Activated CD4-positive, alpha-beta T cell treated with anti-CD3 and anti-CD28 coated beads for 36 hours (primary cell): ENCODE measurements at places on chromosomes 4 and X. TPM values are rescaled to one million over a fixed set of nuclear protein-coding genes. Genes with fewer than 3 reads are reported as not detected.

The MAGEB2 gene
- total RNA-seq, result not detected

The XAGE2 gene
- not detected for total RNA-seq

DNA sequence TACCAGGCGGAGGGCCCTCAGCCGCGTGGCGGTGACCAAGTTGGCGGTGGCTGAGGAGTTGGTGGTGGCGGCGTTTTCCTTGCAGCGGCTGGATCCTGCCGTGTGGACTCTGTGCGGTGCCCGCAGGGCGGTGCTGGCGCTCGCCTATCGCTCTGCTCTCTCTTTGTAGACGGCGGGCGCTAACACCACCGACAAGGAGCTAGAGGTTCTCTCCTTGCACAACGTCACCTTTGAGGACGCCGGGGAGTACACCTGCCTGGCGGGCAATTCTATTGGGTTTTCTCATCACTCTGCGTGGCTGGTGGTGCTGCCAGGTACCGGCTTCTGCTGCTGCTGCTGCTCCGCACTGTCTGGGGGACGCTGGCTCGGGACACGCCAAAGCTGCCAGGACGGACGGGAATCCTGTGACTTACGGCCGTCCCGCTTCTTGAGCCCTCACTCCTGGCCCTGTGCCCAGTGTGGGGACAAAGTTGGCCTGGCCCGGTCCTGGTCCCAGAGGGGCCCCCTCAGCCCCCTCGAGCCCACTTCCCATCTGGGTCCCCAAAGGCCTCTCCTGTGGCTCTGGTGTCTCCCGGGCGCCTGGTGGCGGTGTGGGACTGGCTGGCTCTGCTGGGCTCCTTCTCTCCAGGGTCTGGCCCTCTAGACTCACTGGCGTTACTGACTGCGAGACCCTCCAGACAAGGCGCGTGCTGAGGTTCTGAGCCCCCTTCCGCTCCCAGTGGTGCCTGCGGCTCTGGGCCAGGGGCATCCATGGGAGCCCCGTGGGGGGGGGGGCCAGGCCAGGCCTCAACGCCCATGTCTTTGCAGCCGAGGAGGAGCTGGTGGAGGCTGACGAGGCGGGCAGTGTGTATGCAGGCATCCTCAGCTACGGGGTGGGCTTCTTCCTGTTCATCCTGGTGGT lies 10.7 kb downstream of the FGFR3 start:
- DNase-seq, result no peak
- H3K27ac ChIP-seq, result no peak overlapping the region
- no peaks in the 10 kb centered on the region for H3K36me3 ChIP-seq
- peaks cover 1% of the 10 kb centered on the region for H3K27me3 ChIP-seq
- no peak overlapping the region for H3K4me3 ChIP-seq
- no peaks in the 10 kb centered on the region for H3K4me1 ChIP-seq

The TEC gene
- total RNA-seq, result 4.3 TPM

The HS6ST2 gene
- 0.62 TPM for total RNA-seq

- DNase-seq, result no peak
- peaks cover 10% of the 10 kb centered on the region for H3K27me3 ChIP-seq
- peaks cover 2% of the 10 kb centered on the region for H3K36me3 ChIP-seq
- H3K4me3 ChIP-seq, result no peak overlapping the region
- H3K4me1 ChIP-seq, result peaks cover 25% of the 10 kb centered on the region
These were observed 47.0 kb downstream of the FGFRL1 start for GRCh38 chr4:1058198-1058996.

DNA sequence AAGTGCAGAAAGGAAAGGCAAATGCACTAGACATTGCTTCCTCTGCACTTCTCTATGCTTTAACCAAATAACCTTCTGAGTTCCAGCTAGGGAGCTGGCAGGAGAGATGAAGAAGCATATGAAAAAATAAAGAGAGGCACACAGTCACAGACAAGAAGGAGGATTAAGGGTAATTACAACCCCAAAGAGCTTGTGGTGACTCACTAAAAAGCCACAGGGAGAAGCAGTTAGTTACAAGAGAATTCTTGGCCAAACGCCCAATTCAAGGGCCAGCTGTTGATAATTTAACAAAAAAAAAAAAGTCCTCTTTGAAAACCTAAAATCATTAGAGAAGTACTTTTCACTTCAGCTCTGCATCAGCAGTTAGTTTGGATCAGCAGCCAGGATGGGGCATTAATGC lies 478.0 kb downstream of the KCNIP4 start:
- DNase-seq, result no peak
- no peaks in the 10 kb centered on the region for H3K36me3 ChIP-seq
- no peak overlapping the region for H3K4me3 ChIP-seq
- no peak overlapping the region for H3K27ac ChIP-seq
- no peaks in the 10 kb centered on the region for H3K4me1 ChIP-seq

GRCh38 chr4:148795156-148795864 lies 353.1 kb upstream of the NR3C2 start:
- peaks cover 4% of the 10 kb centered on the region for H3K27me3 ChIP-seq
- H3K4me3 ChIP-seq, result no peak overlapping the region
- DNase-seq, result no peak
- H3K36me3 ChIP-seq, result no peaks in the 10 kb centered on the region

The SPANXN4 gene
- not detected for total RNA-seq

DNA sequence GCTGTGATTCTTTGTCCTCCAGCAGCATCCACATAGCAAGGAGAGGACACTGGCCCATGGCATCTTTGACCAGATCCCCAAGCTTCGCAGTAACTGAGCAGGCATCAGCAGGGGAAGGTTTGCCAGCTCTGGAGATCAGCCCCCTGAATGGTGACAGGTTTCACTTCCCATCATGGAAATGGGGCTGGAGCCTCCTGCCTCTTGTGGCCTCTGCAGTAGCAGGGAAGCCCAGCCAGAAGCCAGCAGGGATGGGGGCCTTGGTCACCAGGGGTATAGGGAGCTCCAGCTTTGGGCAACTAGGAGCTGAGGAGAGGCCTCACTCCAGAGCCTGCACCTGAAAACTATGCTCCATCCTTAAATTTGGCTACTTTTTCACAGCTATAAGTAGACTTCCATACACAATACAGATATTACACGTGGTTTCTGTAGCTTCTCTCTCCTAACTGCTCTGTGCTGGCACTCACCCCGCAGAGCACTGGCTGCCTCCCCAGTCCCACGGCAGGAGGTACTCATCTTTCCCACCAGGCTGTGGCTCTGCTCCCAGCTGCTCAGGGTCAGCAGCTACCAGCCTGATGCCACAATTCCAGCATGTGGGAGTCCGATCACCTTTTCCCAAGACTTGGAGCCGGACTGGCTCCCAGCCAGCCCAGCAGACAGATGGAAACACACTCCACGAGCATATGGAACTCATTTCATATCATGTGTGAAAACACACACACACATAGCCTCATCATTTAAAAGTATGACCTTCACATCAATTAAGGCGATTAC lies 2.8 kb downstream of the TMEM271 start:
- no peak overlapping the region for H3K27ac ChIP-seq
- H3K4me1 ChIP-seq, result peaks cover 9% of the 10 kb centered on the region
- H3K36me3 ChIP-seq, result no peaks in the 10 kb centered on the region
- DNase-seq, result no peak

DNA sequence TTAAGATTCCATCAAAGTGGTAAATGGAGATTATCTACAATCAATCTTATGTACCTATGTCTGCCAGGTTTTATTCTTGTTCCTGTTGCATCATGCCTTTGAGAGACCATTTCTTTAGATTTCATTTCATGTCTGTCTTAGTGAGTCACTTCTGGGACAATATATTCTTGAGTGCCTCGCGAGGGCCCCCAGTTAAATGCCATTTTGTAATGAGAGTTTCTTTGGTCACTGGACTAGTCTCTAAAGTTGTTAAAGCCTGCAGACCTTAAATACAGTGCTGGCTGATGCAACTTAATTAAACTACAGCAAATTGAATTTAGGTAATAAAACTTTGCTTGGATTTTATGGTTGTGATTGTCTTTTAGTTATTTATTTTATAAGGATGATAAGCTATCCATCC lies 87.2 kb upstream of the PITX2 start:
- H3K27ac ChIP-seq, result no peak overlapping the region
- no peak overlapping the region for H3K4me3 ChIP-seq
- no peaks in the 10 kb centered on the region for H3K4me1 ChIP-seq
- DNase-seq, result no peak

GRCh38 chr4:61521451-61521850 lies 321.3 kb downstream of the ADGRL3 start:
- no peaks in the 10 kb centered on the region for H3K36me3 ChIP-seq
- no peak overlapping the region for H3K27ac ChIP-seq
- H3K4me1 ChIP-seq, result no peaks in the 10 kb centered on the region
- no peaks in the 10 kb centered on the region for H3K27me3 ChIP-seq
- DNase-seq, result no peak

DNA sequence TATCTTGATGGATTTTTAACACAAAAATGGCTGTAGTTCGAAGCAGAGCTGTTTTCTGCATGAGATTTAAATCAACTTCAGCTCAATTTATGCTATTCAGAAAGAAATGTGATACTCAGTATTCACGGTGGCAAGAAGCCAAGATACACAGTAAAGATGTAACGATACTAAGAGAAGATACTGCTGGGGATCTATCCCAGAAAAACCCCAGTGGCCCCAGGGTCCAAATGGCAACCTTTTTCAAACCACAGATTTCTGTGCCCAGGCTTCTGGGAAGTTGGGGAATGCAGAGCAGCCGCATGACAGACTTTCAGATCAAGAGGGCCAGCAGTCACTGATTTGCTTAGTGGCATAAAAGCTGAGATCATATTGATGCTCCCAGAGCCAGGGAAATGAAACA lies 353.9 kb downstream of the AFF2 start:
- H3K36me3 ChIP-seq, result no peaks in the 10 kb centered on the region
- H3K27me3 ChIP-seq, result no peaks in the 10 kb centered on the region
- no peaks in the 10 kb centered on the region for H3K4me1 ChIP-seq
- DNase-seq, result no peak

The TEX11 gene
- not detected for total RNA-seq

The OPHN1 gene
- total RNA-seq, result 0.04 TPM

DNA sequence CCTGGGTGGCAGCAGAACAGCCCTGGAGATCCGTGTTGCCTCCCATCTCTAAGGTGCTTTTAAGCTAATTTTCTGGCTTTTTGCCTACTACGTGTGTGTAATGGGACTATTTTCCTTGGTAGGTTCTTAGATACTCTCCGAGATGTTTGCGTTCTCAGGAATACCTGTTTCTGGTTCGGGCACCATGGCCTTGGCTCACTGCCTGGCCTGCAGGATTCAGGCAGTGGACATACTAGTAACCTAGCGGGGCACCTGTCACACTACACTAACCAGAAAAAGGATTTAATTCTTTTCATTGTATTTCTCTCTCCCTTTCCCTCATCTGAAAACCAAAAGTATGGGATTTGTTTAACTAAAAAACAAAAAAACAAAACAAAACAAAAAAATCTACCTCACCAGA lies 29.2 kb downstream of the FHIP1A start:
- peaks cover 9% of the 10 kb centered on the region for H3K27me3 ChIP-seq
- no peaks in the 10 kb centered on the region for H3K4me1 ChIP-seq
- H3K4me3 ChIP-seq, result no peak overlapping the region
- H3K27ac ChIP-seq, result no peak overlapping the region

GRCh38 chrX:111355523-111356115 lies 56.4 kb downstream of the DCX start:
- no peak overlapping the region for H3K27ac ChIP-seq
- H3K4me1 ChIP-seq, result no peaks in the 10 kb centered on the region
- no peaks in the 10 kb centered on the region for H3K36me3 ChIP-seq
- H3K4me3 ChIP-seq, result no peak overlapping the region
- H3K27me3 ChIP-seq, result no peaks in the 10 kb centered on the region

DNA sequence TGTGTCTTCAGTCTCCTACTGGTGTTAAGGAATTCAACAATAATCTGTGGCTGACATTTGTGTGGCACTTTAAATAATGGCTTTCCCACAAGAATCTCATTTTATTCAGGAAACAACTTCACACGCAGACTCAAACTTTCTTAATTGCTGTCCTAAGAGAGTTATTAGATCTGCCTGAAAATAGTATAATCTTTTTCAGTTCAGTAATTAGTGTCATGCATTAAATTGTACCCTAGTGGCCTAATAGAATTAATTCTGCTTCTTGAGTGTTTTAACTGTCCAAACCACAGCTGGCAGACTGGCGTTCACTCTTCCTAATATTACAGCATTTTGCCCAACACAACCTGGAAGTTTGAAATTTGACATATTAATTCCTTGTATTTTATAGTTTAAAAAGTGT lies 107.1 kb downstream of the GRIA2 start:
- no peak overlapping the region for H3K27ac ChIP-seq
- H3K36me3 ChIP-seq, result no peaks in the 10 kb centered on the region
- H3K27me3 ChIP-seq, result no peaks in the 10 kb centered on the region
- no peaks in the 10 kb centered on the region for H3K4me1 ChIP-seq
- no peak for DNase-seq

GRCh38 chr4:176745902-176746301 lies 46.8 kb downstream of the VEGFC start:
- no peaks in the 10 kb centered on the region for H3K4me1 ChIP-seq
- H3K27me3 ChIP-seq, result no peaks in the 10 kb centered on the region
- no peaks in the 10 kb centered on the region for H3K36me3 ChIP-seq
- no peak for DNase-seq

GRCh38 chr4:159018062-159018629 lies 84.7 kb upstream of the RAPGEF2 start:
- no peaks in the 10 kb centered on the region for H3K36me3 ChIP-seq
- no peak overlapping the region for H3K4me3 ChIP-seq
- no peaks in the 10 kb centered on the region for H3K4me1 ChIP-seq
- no peak for DNase-seq

- H3K27me3 ChIP-seq, result no peaks in the 10 kb centered on the region
- peak overlapping the region; percentile 69 for H3K27ac ChIP-seq
- peaks cover 64% of the 10 kb centered on the region for H3K4me1 ChIP-seq
- no peak for DNase-seq
- peaks cover 7% of the 10 kb centered on the region for H3K36me3 ChIP-seq
These were observed 3.8 kb upstream of the CXCR3 start for GRCh38 chrX:71622032-71622575.

GRCh38 chrX:39724544-39724943 lies 373.2 kb downstream of the BCOR start:
- no peak for DNase-seq
- H3K27ac ChIP-seq, result no peak overlapping the region
- no peak overlapping the region for H3K4me3 ChIP-seq
- no peaks in the 10 kb centered on the region for H3K36me3 ChIP-seq
